Naive B cell (primary cell): ENCODE measurements at places on chromosomes 11 and 22.

GRCh38 chr22:20009018-20009491 is 7.6 kb downstream of the ARVCF start:
- DNase-seq: no peak

DNA sequence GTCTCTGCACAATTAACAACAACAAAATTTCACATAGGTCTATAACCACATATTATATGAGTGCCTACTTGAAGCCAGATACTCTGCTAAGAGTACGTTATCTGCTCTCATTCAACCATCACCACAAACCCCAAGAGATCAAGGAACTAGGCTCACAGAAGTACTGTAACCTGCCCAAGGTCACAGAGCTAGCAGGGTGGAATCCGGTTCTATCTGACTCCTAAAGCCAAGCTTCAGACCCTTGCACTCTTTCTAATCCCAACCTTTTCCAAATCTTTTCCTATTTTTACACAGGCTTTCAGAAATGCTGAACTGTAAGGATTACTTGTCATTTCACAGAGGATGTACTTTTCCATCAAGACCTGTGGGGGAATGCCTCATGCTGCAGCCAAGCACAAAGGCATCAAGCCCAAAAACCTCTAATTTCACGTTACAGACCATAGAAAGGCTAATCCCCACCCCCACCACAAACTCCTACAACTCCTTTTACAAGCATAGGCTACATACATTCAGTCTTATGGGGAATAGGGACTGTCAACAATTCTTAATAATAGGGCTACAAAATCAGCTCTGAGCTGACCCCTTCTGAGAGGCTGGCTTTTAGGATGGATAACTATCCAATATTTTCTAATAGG is 927 bp downstream of the PRCP start:
- DNase-seq: peak; percentile 49

DNA sequence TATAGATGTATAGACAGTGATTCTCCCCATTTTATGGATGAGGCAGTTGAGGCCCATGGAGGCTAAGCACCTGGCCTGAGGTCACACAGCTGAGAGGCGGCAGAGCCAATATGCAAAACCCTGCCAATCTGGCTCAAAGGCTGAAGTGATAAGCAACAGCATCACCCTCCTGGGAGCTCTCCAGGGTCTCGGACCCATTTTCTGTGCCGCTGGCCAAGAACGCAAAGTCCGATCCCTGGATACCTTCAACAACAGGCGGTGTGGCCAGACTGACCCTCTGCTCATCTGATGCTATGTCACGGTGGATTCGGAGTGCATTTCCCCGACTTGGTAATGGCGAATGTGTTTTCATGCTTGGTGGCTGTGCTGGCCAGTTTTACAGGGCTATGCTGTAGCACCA is 595.0 kb downstream of the TBC1D22A start:
- DNase-seq: no peak

DNA sequence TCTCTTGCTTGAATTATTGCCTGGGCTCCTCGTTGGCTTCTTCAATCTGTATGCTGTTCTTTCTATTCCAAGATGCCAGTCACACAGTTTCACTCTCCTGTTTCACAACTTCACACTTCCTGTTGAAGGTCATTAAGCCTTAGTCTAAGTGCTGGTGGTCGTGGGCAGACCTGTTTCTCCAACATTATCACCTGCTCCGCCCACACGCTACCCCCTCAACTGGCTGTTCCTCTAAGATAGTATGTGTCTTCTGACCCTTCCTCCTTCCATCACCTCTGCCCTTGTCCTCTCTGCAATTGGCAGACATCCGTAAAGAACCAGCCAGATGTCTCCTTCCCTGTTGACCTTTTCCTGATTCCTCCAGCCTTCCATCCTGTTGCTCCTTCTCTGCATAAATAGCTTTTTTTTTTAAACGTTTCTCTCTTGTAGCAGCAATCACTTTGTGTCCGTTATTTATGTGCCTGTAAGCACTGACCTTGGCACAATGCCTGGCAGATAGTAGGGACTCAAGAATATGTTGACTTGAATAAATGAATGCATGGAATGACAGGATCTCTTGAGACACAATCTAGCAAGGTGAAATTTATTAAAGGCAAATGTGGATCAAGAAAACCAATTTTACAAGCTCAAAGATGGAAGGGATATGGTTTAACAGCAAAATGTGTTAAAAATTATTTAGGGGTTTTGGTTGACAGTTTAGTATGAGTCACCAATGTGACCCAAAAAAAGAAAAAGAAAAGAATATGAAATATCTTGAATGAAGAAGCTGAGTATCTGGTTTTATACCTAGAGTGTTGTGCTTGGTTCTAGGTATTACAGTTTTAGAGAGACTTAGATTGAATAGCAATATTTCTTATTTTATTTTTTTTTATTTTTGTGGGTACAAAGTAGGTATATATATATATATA is 12.6 kb downstream of the DIXDC1 start:
- no peak for DNase-seq

- DNase-seq: no peak
Measured at GRCh38 chr22:24185501-24186351, 4.4 kb downstream of the SUSD2 start.

- DNase-seq: no peak
Measured at GRCh38 chr11:1121813-1122663, 35.7 kb upstream of the MUC5AC start.

GRCh38 chr11:119743006-119743405 is 14.0 kb upstream of the NECTIN1 start:
- no peak for DNase-seq

- no peak for DNase-seq
Measured at GRCh38 chr11:115263799-115264656, 240.2 kb downstream of the CADM1 start.

DNA sequence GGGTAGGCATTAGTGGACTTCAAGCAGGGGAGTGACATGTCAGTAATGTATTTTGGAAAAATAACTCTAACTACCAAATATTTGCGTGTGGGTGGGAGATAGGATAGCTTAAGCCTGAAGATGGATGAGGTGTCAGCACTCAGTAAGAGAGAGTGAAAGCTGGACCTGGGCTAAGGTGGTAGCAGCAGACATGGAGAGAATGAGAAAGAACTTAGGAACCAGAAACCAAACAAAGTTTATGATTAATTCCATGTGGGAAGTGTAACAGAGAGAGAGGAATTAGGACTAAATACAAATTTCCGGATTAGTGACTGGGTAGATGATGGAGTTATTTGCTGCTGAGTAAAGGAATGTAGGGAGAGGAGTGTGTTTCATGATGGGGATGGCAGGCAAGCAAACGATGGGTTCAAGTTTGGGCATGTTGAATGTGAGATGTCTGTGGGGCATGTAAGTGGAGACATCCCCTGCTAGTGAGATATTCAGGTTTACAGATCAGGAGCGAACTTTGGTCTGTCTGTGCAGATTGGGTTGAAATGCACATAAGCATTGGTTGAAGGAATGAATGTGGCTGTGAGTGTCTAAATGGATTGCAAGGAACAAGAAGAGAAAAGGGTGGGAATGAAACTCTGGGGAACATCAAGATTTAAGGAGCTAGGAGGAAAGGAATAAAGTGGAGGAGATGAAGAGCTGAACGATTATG is 185.6 kb upstream of the MTMR2 start:
- no peak for DNase-seq

DNA sequence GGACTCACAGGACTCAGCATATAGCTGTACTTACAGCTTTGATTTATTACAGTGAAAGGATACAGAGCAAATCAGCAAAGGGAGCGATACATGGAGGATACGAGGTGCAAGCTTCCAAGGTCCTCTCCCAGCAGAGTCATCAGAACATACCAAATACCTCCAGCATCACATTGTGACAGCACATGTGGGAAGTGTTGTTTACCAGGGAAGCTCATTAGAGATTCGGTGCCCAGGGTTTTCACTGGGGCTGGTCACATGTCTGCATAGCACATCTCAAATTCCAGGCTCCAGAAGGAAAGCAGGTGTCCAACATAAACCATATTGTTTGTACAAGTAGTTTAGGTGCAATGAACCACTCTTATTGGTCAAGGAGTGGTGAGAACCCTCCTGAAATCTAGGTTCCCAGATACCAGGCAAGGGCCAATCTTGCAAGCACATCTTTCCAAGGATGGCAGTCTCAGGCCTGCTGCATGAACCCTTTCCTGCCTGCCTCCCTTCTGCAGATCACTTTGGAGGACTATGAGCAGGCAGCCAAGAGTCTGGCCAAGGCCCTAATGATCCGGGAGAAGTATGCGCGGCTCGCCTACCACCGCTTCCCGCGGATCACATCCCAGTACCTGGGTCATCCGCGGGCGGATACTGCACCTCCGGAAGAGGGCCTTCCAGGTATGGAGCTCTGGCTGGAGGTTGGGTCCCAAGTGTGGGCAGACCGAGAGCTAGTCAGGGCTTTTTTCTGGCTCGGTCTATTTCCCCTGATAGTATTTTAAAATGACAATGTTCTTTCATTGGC is 26.7 kb downstream of the AMPD3 start:
- no peak for DNase-seq

DNA sequence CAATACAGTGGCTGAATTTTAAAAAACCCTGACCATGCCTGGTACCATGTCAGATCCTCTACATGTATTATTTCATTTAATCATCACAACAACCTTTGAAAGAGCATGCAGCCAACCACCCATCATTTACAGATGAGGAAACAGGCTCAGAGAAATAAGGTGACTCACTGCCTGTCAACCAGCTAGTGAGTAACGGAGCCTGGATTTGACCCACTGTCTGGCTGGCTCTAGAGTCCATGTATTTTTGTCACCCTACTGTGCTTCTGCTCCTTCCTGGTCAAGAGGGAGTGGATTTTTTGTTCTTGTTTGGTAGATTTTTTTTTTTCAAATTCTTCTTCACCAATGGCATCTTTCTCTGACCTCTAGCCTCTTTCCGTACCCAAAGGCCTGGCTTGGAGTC is 77.4 kb downstream of the CWC15 start:
- no peak for DNase-seq

- no peak for DNase-seq
Measured at GRCh38 chr11:7906481-7906880, 24.6 kb downstream of the OR10A6 start.

- DNase-seq: no peak
Measured at GRCh38 chr11:47437746-47438418, 11.1 kb downstream of the RAPSN start.

- no peak for DNase-seq
Measured at GRCh38 chr11:129637473-129637872, 178.2 kb upstream of the TMEM45B start.

DNA sequence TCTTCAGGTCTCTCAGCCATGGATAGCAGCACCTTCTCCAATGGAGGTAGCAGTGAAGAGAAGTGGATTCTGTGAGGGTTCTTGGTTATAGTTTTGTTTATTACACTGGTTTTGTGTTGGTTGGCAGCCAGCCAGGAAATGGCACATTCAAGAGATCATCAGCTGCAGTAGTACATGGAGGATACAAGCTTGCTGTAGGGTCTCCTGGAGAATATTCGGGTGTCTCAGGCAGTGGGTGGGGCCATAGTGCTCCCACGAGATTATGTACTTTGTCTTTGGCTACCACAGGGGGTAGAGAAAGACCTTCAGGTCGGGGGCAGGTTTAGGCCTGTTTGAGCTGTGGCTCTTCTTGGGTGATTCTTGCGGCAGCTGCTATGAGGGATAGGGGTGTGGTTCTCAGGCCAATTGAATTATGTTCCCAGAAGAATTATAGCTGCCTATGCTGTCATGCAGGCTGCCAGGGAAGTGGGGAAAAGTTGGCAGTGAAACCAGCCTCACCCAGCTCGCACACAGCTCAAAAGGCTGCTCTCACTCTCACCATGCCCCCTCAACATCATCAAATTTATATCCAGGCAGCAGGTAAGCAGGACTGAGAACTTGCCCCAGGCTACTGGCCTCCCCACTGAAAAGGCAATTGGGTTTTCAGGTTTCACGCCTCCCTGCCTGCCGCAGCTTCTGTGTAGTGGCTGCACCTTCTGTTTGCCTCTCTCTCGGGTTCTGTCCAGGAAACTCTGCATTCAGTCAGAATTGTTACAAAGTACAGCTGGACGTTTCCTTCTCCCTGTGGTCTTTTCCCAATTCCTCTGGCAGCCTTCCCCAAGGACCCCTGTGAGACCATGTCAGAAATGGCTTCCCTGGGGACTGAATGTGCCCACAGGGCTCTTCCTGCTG is 435.5 kb downstream of the LUZP2 start:
- no peak for DNase-seq

GRCh38 chr11:129023968-129024676 is 81.5 kb upstream of the TP53AIP1 start:
- DNase-seq: no peak

- DNase-seq: no peak
Measured at GRCh38 chr11:35142481-35143075, 3.6 kb downstream of the CD44 start.
